ENCODE measurements at places on chromosomes 13 and 19. TPM values are rescaled to one million over a fixed set of nuclear protein-coding genes. Genes with fewer than 3 reads are reported as not detected.

- no peak for DNase-seq
Measured at GRCh38 chr13:59086147-59086546, 1077.6 kb downstream of the DIAPH3 start.

GRCh38 chr19:51450730-51451307, 7.4 kb downstream of the SIGLEC8 start:
- DNase-seq: no peak

GRCh38 chr13:35216131-35216530, 260.4 kb downstream of the MAB21L1 start:
- DNase-seq: no peak

DNA sequence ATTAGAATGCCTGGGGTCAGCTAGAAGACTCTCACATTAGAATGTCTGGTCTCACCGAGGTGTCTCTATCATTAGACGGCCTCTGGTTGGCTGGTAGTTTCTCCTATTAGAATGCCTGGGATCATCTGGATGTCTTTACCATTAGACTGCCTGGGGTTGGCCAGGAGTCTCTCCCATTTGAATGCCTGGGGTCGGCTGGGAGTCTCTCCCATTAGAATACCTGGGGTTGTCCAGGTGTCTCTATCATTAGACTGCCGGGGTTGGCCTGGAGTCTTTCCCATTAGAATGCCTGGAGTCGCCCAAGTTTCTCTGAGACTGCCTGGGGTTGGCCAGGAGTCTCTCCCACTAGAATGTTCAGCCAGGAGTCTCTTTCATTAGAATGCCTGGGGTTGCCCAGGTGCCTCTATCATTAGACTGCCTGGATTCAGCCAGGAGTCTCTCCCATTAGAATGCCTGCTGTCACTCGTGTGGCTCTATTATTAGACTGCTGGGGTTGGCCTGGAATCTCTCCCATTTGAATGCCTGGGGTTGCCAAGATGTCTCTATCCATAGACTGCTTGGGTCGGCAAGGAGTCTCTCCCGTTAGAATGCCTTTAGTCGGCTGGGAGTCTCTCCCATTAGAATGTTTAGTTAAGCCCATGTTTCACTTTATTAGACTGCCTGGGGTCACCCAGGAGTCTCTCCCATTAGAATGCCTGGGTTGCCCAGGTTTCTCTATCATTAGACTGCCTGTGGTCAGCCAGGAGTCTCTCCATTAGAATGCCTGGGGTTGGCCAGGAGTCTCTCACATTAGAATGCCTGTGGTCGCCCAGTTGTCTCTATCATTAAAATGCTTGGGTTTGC, 1467.8 kb downstream of the UQCRFS1 start:
- DNase-seq: no peak

Gene SYCN
- polyA plus RNA-seq: 0.65 TPM

All from stomach (tissue), 19 donors.